Germinal center (tissue), 1 donor: ENCODE measurements at places on chromosomes 1 and 21.

DNA sequence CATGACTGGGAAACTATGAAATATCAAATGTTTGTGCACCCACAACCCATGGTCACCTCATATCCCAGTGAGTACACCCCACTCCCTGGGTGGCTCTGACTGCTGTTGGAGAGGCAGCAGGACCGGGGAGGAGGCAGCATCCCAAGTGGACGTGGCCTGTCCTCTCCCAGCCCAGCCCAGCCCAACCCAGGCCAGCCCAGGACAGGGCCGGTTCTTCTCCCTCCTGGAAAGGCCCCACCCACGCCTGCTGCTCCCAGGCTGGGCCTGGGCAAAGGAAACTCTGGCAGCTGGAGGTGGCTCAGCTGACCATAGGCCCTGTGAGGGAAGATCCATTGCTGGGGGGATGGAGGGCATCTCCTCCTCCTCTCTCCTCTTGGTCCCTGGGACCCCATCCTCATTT lies 19.1 kb downstream of the MATN1 start:
- DNase-seq = no peak

GRCh38 chr1:198936371-198937083 lies 297.7 kb downstream of the PTPRC start:
- no peak for DNase-seq

DNA sequence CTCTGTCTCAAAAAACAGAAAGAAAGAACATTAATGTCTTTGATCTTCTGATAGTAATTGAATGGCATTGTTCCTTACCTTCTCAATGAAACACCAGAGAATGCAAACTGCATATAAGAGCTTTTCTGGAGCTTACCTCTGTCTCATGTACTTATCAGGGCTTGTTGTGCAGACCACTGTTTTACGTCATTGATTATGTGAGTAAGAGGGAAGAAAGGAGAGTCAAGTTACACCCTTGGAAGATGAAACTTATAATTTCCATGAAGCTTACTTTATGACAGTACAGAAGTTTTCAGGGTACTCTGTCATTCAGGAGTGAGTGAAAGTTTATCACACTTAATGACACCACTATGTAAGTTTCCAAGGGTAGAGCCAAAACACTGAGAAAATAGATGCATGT lies 49.0 kb upstream of the MAB21L3 start:
- DNase-seq = no peak

DNA sequence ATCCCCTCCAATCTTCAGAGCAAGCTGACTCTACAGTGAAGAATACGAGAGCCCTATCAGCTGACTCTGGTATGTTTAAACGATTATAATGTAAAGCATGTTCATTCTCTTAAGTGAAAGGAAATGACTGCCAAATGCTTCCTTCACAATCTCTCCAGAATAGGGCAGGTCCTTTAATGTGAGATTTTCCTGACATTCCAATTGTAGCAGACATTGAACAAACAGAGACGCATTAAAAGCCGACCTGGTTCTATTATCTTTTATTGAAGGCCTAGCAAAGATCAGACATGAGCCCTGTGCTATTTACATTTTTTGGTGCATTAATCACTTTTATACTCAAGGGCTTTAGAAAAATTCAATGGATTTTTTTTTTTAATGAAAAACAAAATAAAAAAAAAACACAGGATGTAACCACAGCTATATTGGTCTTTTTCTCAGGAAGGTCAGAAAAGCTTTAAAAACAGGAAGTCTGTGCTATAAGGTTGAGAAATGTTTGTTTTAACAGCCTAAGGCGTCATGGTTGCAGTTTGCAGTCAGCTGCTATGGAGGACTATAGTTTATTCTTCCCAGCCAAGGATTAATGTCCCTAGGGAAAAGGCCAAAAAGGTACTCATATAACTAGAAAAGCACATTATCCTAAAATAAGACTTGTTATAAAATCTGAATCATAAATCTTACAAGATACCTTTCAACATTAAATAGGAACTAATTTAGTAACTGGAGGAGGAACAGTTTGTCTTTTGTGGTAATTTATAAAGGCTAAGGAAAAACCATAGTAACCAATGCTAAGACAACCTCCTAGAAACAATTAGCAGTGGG lies 104.8 kb downstream of the RERE start:
- peak; percentile 42 for DNase-seq

DNA sequence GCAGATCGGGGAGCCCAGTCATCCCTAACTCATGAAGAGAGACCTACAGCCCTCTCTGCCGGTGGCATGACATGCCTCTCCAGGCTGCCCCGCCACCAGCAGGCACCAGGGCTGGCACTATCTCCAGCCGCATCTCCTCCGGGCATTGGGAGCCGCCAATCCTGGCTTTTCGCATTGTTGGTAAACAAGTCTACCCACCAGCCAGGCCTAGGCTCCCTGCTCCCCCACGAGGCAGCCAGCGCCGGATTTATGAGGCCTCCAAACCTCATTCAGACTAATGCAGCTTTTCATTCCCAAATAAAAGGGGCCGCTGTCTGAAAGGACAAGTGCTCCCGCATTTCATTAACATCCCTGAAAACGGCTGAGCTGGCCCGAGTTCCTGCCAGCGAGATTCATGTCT lies 3.4 kb upstream of the GRIK3 start:
- DNase-seq = no peak

DNA sequence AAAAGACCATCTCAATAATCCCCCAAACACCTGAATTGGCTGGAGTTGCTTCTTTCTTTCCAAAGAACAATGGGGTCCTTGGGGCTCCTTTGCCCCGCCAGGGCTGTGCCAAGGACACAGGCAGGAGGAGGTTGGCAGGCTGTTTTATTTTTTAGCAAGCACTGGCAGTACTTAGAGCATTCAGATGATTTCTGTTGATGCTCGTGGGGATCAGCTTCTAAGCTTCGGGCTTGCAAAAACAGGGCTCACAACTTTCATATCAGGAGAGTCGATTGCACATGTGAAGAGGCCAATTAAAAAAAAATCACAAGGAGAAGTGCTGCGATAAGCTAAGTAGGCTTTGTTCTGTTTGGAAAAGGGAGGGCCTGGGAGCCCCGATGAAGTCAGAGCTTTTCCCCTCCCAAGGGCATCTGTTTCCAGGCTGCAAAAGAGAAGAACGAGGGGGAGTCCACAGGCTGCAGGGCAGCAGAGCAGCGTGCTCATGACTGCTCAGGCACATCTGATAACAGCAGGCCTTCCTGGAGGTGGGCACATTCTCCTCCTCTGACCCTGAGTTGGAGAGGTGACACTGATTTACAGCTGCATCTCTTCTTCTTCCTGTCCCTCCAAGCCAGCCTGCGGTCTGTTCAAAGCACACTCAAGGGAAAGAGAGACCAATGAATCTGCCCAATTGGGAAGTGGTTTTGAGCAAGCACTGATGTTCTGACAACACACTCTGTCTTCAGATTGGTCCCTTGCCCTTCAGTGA lies 27.3 kb upstream of the BCAR3 start:
- no peak for DNase-seq

GRCh38 chr21:35508139-35508888 lies 459.2 kb upstream of the RUNX1 start:
- no peak for DNase-seq

- DNase-seq = no peak
Observed at GRCh38 chr1:185425163-185425562, 108.1 kb upstream of the IVNS1ABP start.

GRCh38 chr21:34107606-34108005 lies 34.2 kb downstream of the MRPS6 start:
- DNase-seq = no peak

- DNase-seq = no peak
Observed at GRCh38 chr1:201215531-201216357, 25.1 kb downstream of the IGFN1 start.

DNA sequence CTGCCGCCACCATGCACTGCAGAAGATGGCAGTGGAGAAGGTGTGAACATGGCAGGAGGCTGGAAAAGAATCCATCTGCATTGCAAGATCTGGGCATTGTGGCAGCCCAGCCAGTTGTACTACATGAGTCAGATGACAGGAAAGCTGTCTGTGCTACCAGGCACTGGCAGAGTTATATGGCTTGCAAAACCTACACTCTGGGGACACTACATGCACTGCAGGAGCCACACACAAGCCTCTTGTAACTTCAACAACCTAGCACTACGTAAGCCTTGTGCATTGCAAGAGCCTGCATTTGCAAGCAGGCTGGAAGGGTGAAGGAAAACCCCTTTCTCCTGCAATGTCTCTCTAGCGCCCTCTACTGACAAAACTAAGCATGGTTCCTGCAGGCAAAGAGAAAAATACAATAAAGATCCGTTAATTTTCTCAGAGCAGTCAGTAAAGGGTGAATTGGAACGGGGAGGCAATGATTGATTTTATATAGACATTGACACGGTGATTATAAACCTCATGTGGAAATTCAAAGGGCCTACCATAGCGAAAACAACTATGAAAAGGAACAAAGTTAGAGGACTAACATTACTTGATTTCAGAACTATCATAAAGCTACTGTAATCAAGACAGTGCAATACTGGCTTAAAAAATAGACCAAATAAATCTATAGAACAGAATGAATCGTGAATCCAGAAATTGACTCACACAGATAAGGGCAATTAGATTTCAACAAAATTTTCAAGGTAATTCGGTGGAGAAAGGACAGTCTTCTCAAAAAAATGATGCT lies 26.2 kb upstream of the DYNLT5 start:
- DNase-seq = peak; percentile 25

DNA sequence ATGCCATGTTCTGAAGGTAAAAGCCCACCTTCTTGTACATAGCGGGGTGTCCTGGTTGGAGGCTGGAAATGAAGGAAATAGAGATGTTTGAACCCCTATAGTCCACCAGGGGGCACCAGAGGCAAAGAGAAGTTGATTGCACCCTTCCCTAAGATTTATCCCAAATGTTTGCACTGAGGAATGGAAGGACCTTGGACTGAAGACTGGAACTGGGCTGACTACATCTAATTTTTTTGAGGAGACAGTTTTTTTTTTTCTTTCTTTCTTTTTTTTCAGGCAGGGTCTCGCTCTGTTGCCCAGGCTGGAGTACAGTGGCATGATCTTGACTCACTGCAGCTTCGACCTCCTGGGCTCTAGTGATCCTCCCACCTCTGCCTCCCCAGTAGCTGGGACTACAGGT lies 55.3 kb upstream of the EIF4G3 start:
- DNase-seq = peak; percentile 45

GRCh38 chr1:44903011-44903680 lies 60.1 kb upstream of the PTCH2 start:
- no peak for DNase-seq

DNA sequence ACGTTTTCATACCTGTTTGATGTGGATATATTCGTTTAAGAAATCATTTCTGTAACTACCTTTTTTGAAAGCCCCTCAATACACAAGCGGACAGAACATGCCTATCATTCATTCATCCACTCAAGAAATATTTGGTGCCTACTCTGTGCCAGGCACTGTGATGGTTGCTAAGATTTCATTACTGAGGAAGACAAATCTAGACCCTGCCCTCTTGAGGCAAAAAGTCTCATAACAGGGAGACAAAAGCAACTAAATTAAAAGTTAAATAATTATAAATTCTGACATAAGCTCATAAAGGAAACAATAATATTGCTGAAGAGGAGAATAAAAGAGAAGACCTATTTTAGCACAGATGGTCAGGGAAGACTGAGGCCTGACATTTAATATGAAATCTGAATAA lies 203.5 kb upstream of the ZNHIT6 start:
- DNase-seq = no peak

- no peak for DNase-seq
Observed at GRCh38 chr1:3495776-3496745, 41.6 kb downstream of the ARHGEF16 start.

DNA sequence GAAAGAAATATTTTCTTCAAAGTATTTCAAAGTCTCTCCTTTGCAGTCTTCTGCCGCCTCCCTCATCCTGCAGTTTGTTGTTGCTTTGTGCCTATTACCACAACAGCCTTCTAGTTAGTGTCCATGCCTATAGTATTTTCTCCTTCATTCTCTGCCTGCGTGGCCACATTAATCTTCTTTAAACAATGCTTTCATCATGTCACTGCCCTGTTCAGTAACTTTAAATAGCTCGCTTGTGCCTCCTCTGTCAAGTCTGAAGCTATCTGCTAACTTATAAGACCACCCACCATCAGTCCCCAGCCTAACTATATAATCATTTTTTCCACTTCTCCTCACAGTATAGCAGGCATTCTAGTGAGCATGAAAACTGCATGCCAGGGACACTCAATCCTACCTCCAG lies 290.3 kb downstream of the PDE4B start:
- DNase-seq = no peak

DNA sequence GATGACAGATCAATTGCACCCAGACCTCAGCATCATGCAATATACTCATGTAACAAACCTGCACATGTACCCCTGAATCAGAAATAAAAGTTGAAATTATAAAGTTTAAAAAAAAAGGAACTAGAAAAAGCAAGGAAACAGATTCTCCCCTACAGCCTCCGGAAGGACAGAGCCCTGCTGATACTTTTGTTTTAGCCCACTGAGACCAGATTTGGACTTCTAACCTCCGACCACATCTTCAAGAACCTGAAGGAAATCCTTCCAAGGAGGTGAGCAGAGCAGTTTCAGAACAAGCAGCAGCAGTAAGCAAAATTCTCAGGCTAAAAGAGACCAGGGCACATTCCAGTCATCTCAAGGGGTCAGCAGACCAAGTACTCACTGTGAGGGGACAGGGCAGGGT lies 54.5 kb downstream of the TM2D1 start:
- no peak for DNase-seq

GRCh38 chr21:37759777-37760176 lies 156.5 kb downstream of the KCNJ6 start:
- DNase-seq = no peak

GRCh38 chr1:199221371-199222150 lies 582.7 kb downstream of the PTPRC start:
- DNase-seq = peak; percentile 48

- no peak for DNase-seq
Observed at GRCh38 chr1:212190169-212190568, 95.0 kb upstream of the PPP2R5A start.

DNA sequence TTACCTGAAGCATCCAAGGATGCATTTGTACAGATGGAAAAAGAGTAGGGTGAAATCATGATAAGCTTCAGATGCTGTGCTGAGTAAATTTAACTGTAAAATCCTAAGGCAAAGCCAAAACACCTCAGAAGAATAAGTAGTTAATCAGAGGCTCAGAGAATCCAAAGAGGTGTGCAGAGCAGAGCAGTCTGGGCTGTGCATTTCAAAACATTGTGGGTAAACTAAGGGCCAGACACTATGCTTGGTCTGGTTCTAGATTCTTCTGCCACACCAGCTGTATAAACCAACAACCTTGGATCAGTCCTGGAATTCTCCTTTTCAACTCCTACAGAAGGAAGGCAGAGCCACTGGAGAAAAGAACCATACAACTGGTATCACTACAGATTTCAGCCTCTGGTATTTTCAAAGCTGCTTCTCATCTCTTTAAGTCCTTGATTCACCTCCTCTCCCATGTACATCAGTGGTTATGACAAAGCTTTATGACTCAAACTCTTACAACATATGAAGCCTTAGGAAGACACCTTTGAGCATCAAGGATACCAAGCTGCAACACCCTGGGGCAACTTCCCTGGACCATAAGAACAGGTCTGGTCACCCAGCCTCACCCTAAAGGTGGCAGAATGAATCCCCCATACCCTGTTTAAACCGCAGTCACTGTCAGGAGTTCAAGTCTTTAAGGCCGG lies 11.6 kb upstream of the HIPK1 start:
- no peak for DNase-seq
